Lung (tissue), 17 donors: ENCODE measurements at places on chromosomes 7 and 10. TPM values are rescaled to one million over a fixed set of nuclear protein-coding genes. Genes with fewer than 3 reads are reported as not detected.

DNA sequence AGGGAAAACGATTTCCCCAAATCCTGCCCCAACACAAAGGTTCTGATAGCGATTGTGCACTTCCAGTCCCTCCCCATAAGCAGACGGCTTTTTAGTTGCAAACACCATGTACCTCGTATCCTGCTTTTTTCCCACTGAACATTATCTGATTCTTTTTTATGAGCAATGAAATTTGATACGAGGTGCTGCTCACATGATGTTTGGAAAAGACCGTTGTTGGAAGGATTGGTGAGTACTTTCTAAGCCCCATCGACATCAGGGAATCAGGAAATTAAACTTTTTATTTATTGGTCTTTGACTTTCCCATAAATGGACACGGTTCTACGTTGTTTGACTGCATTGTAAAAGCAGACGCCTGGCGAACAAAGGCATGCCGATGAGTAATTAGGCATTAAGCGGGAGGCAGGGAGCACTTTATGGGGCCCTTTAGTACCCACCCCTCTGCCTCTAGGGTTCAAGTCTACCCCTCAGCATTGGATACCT is 49.4 kb downstream of the TEX36 start:
- no peaks in the 10 kb centered on the region for H3K27me3 ChIP-seq
- no peak for DNase-seq
- H3K4me1 ChIP-seq = no peaks in the 10 kb centered on the region
- no peaks in the 10 kb centered on the region for H3K36me3 ChIP-seq
- no peak overlapping the region for H3K27ac ChIP-seq

- no peaks in the 10 kb centered on the region for H3K36me3 ChIP-seq
These were observed 38.2 kb downstream of the LYZL1 start for GRCh38 chr10:29326886-29327745.

NKX2-3 gene
- not detected for total RNA-seq

COPS6 gene
- total RNA-seq = 89.3 TPM

DNA sequence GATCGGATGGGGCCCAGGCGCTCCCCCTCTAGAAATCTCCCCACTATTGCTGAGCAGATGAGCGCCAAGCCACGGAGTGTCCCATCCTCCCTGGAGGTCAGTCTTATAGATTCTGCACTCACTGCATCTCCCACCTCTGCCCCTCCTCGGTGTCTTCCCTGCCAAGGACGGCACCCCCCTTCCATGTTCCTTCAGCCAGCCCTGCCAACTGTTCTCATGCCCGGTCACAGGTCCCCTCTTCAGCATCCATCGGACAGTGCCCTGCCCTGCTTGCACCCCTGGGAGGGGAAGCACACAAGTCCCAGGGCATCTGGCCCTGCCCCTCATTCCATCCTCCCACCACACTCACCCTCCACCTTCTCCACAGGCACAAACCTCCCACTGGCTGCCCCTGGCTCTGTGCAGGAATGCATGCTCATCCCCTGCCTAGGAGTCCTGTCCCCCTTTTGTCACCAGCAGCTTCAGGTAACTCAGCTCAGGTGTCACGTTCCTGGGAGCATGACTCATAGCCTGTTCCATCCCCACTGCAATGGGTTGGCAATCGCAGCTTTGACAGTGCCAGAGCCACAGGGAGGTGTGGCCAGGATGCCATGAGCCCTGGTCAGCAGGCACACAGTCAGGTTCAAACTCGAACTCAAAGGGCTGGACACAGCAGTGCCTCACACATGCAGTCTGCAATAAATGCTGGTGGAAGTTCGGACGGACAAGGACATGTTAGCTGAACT is 234.7 kb upstream of the TCERG1L start:
- H3K4me1 ChIP-seq = no peaks in the 10 kb centered on the region
- H3K27ac ChIP-seq = no peak overlapping the region
- no peak for DNase-seq
- H3K36me3 ChIP-seq = no peaks in the 10 kb centered on the region
- peaks cover 7% of the 10 kb centered on the region for H3K27me3 ChIP-seq
- H3K4me3 ChIP-seq = no peak overlapping the region

GRCh38 chr10:126126866-126127265 is 230.5 kb downstream of the FANK1 start:
- no peak for DNase-seq
- no peak overlapping the region for H3K27ac ChIP-seq
- H3K36me3 ChIP-seq = no peaks in the 10 kb centered on the region
- no peak overlapping the region for H3K4me3 ChIP-seq
- H3K4me1 ChIP-seq = no peaks in the 10 kb centered on the region

LRGUK gene
- total RNA-seq = 10.4 TPM

DNA sequence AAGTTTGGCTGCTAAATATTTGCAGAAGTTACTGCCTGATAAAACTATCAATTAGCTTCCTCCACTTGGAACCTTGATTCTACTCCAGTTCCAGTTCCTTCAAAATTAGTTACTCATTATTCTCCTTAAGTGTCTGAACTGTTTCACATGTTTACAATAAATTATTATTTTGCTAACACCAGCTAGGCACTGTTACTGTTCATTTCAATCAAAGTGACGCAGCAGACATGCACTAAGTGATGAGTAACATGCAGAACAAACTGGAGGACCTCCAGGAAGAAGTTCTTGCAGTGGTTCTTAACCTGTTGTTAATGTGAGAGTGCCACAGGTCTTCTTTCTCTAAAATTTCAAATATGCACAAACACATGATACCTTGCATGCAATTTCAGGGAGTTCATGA is 491.8 kb upstream of the SEMA3A start:
- H3K36me3 ChIP-seq = no peaks in the 10 kb centered on the region
- no peaks in the 10 kb centered on the region for H3K27me3 ChIP-seq
- H3K27ac ChIP-seq = no peak overlapping the region
- no peaks in the 10 kb centered on the region for H3K4me1 ChIP-seq
- no peak for DNase-seq

EPHA1 gene
- total RNA-seq = 13.3 TPM

DNA sequence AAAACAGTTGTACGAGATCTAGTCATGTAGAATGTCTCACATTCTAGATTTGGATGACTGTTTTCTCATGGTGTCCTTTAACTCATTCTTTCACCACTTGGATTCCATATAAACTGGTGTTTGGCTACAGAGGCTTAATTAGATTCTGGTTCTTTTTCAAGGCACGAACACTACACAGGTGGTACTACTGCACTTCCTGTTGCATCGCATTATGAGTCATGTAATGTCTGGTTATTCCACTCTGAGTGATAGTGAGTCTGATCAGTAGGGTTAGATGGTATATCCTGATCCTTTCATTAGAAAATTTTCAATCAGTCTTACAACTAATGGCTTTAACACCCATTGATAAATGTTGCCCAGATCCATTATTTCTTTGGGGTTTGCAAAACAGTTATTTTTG is 11.2 kb upstream of the AKAP9 start:
- no peak overlapping the region for H3K4me3 ChIP-seq
- H3K27me3 ChIP-seq = no peaks in the 10 kb centered on the region

DNA sequence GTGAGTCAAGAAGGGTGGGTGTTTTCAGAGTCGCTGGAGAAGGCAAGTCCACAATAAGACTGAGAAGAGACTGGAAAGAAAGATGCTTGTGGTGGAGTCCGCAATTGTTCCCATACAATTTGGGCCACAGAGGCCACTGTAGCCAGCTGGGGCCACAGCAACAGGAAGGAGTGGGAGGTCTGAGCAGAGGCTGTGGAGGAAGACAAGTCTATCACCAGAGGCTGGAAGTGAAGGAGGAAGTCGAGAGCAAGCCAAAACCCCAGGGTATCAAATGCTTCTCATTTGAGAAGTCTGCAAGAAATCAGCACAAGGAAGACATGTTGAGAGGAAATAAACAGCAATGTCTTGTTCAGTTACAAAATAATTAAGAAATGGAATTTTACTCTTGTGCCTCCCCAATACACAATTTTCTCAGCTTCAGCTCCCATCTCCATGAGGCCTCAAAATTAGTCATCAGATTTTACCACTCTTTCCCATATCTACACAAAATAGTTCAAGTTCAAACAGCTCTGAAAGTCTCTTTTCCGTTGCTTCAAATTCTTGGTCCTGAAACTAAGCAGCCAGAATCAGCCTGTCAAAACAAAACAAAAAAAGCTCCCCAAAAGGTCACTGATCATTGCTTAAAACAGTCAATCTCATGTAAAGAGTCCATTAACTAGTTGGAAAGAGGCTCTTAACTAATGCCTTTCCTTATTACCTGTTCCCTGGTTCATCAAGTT is 31.6 kb downstream of the SLC16A12 start:
- DNase-seq = no peak
- no peaks in the 10 kb centered on the region for H3K36me3 ChIP-seq
- H3K4me3 ChIP-seq = no peak overlapping the region

GPC2 gene
- 2.1 TPM for total RNA-seq

PDAP1 gene
- 20.5 TPM for total RNA-seq

- no peak overlapping the region for H3K4me3 ChIP-seq
- DNase-seq = no peak
- no peaks in the 10 kb centered on the region for H3K36me3 ChIP-seq
- no peak overlapping the region for H3K27ac ChIP-seq
These were observed 17.3 kb downstream of the WDFY4 start for GRCh38 chr10:48701941-48702340.

MGAM2 gene
- total RNA-seq = 0.20 TPM

- no peak overlapping the region for H3K4me3 ChIP-seq
- H3K27me3 ChIP-seq = no peaks in the 10 kb centered on the region
- no peak for DNase-seq
These were observed 57.7 kb downstream of the FAM13C start for GRCh38 chr10:59304521-59305097.

PKD2L1 gene
- total RNA-seq = 1.1 TPM

HECW1 gene
- total RNA-seq = 0.11 TPM

GRCh38 chr10:571688-572451 is 117.6 kb downstream of the DIP2C start:
- peaks cover 13% of the 10 kb centered on the region for H3K4me1 ChIP-seq
- no peaks in the 10 kb centered on the region for H3K27me3 ChIP-seq
- H3K36me3 ChIP-seq = peaks cover 5% of the 10 kb centered on the region
- H3K27ac ChIP-seq = no peak overlapping the region

- H3K4me3 ChIP-seq = no peak overlapping the region
- DNase-seq = no peak
- no peak overlapping the region for H3K27ac ChIP-seq
- no peaks in the 10 kb centered on the region for H3K36me3 ChIP-seq
- H3K27me3 ChIP-seq = no peaks in the 10 kb centered on the region
- no peaks in the 10 kb centered on the region for H3K4me1 ChIP-seq
These were observed 905.6 kb upstream of the GHITM start for GRCh38 chr10:83233691-83234090.

- no peaks in the 10 kb centered on the region for H3K36me3 ChIP-seq
- no peaks in the 10 kb centered on the region for H3K4me1 ChIP-seq
- no peak overlapping the region for H3K27ac ChIP-seq
- no peaks in the 10 kb centered on the region for H3K27me3 ChIP-seq
- DNase-seq = no peak
These were observed 1066.1 kb upstream of the SORCS1 start for GRCh38 chr10:108230478-108231170.

DNA sequence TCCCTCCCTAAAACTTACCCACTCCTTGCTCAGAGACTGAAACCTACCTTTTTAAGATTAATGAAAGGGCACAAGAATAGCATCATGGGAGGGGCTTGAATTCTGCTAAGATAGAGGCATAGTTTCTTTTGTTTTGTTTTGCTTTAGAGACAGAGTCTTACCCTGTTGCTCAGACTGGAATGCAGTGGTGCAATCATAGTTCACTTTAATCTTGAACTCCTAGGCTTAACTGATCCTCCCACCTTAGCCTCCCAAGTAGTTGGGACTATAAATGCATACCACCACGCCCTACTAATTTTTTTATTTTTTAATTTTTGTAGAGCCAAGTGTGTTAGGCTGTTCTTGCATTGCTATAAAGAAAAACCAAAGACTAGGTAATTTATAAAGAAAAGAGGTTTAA is 17.7 kb upstream of the DNMBP start:
- no peaks in the 10 kb centered on the region for H3K4me1 ChIP-seq
- no peaks in the 10 kb centered on the region for H3K36me3 ChIP-seq
- no peak overlapping the region for H3K27ac ChIP-seq
- no peak for DNase-seq
- no peaks in the 10 kb centered on the region for H3K27me3 ChIP-seq

- peaks cover 14% of the 10 kb centered on the region for H3K4me1 ChIP-seq
- H3K36me3 ChIP-seq = no peaks in the 10 kb centered on the region
- no peak overlapping the region for H3K27ac ChIP-seq
These were observed 7.3 kb upstream of the PCDH15 start for GRCh38 chr10:54808186-54808935.

DNA sequence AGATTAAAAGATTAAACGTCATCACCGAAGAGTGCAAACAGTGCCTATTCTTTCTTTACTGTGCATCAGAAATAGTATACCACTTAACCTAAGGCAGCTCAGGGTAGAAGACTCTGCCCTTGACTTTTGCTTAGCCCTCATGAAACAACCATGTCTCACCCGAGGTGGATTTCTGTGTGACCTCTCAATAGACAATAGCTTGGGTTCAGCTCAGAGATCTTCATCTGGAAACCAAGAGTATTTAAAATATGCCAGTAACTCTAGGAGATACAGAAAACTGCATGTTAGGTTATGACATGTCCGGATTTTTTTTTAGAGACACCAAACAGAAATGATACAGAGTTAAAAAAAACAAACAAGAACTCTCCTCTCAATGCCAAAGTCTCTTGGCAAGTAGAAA is 75.8 kb downstream of the JAZF1 start:
- DNase-seq = no peak
- no peaks in the 10 kb centered on the region for H3K27me3 ChIP-seq
- H3K27ac ChIP-seq = no peak overlapping the region
- no peaks in the 10 kb centered on the region for H3K36me3 ChIP-seq
- peaks cover 26% of the 10 kb centered on the region for H3K4me1 ChIP-seq

DNA sequence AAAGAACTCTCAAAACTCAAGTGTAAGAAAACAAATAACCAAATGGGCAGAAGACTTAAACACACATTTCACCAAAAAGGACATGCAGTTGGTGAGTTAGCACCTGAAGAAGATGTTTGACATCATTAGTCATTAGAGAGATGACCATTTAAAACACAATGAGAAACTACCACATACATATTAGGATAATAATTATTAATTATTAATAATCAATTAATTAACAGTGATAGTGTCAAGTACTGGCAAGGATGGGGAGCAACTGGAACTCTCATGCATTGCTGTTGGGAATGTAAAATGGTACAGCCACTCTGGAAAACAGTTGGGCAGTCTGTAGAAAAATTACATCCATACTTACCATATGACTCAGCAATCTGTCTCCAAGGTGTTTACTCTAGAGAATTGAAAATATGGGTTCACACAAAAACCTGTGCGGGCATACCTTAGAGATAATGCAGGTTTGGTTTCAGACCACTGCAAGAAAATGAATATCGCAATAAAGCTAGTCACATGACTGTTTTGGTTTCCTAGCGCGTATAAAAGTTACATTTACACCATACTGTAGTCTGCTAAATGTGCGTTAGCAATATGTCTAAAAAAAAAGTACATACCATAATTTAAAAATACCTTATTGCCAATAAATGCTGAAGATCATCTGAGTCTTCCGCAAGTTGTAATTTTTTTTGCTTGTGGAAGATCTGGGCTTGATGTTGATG is 30.3 kb downstream of the ARID5B start:
- no peaks in the 10 kb centered on the region for H3K36me3 ChIP-seq
- no peaks in the 10 kb centered on the region for H3K4me1 ChIP-seq
- H3K4me3 ChIP-seq = no peak overlapping the region
- H3K27ac ChIP-seq = no peak overlapping the region
- DNase-seq = no peak
- no peaks in the 10 kb centered on the region for H3K27me3 ChIP-seq

AGR2 gene
- 248 TPM for total RNA-seq
